ENCODE measurements at places on chromosomes 6 and 20.
A peak's percentile ranks its signal among the peaks of the same experiment; 100 is the strongest.

DNA sequence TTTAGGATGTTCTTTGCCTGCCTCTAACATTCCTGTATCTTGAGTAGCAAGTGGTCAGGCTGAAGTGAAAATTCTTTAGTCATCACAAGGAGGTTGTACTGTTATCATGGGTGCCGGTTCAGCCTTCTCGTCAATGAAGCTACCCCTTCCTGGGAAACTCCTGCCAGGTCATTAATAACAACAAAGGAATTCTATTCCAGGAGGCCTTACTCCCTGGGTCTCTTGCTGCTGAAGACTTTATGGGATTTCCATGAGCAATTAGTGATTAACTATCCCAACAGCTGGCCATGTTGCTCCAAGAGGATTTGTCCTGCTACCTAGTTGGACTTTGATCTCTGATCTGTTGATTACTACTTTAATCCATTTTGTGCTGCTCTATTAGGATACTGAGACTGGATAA is 62.7 kb upstream of the ELOVL5 start:
- no peak for DNase-seq

DNA sequence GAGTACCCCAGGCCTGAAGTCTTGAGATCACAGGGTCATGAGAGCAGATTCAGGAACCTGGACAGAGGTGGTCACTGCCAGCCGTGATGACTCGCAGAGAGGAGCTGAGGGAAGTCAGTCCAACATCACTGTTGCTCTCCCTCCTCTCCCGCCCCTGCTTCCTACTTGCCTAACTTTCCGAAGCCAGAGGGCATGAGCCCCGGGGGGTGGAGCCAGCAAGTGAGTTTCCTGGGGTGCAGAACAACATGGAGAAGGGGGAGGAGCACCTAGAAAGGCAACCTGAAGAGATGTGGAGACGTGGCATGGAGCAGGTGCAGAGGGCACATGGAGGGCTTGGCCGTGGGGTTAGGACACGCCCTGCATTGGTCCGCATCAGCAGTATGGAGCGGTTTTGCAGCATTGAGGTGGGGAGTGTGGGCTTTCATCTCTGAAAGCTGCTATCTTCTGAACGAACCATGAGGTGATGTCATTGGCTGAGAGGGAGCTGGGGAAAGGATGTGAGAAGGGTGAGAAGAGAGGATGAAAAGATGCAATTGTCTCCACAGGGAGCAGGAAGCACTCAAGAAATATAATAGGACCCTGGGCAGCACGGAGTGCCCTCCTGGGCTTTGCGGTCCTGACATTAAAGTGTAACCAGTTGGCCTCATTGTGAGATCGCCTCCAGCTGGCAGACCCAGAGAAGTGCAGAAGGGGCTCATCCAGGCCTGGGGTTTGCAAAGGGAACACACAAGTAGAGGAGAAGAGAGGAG is 25.0 kb downstream of the GDAP1L1 start:
- peak; percentile 23 for DNase-seq

DNA sequence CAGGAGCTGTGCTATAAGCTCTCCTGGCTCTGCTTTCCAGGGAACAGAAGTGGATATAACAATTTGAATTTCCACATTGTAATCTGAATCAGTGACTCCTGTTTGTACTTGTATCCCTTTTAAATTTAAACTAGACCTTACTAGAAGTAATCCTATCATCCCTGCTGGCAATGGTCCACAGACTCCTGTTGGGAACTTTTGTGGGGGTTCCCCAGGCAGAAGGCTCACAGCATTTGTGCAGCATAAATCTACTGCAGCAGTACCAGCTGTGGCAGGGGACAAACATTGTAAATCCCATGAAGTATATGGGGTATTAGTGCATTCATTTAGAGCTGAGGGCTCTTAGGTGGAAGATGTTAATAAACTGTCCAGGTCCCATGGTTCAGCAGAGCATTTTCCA is 12.0 kb upstream of the PDCD2 start:
- no peak for DNase-seq

DNA sequence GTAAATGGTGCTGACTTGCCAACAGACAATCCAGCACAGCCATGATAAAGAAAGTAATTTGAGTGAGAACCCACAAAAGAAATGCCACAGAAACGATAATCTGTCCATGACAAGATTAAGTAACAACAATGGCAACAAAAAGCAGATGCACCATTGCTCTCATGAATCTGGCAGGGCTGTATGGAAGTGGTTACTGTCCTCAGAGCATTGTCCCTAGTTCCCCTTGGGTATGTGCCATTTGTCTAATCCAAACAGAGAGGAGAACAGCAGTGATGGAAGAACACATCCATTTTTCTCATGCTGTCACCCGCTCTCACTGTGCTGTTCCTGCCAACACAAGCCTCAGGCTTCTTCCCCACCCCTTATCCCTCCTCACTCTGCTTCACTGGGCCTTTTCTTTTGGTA is 65.8 kb downstream of the REV3L start:
- peak; percentile 36 for DNase-seq

DNA sequence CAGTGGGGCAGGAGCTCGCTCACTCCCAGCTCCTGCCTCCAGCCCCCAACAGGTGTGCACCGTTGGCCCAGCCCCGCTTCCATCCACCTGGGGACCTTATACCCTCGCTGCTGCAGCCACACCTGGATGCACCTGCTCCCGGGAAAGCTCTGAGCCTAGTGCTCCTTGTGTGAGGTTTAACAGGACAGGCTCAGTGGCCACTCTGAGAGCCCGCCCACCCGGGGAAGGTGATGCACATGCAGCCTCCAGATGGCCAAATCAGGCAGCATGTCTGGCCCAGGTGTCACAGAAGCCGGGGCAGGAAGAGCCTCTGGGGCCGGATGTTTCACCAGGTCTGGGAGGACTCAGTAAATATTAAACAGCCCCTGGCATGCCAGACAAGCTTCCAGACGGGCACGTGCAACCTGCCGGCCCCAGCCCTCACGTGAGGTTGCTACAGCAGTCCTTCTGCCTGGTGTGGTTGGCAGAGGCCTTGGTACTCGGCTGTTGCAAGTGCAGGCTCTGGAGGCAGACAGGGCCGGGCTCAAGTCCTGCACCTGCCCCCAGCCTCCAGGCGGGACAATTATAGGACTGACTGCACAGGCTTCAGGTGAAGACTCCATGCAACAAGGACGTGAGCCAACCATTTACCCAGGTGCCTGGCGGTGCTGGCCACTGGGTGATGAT is 66.9 kb downstream of the RIPOR3 start:
- no peak for DNase-seq

GRCh38 chr6:16168858-16169257 is 40.0 kb downstream of the MYLIP start:
- peak; percentile 57 for DNase-seq

- DNase-seq: no peak
Observed at GRCh38 chr6:115643762-115644161, 416.9 kb downstream of the FRK start.

DNA sequence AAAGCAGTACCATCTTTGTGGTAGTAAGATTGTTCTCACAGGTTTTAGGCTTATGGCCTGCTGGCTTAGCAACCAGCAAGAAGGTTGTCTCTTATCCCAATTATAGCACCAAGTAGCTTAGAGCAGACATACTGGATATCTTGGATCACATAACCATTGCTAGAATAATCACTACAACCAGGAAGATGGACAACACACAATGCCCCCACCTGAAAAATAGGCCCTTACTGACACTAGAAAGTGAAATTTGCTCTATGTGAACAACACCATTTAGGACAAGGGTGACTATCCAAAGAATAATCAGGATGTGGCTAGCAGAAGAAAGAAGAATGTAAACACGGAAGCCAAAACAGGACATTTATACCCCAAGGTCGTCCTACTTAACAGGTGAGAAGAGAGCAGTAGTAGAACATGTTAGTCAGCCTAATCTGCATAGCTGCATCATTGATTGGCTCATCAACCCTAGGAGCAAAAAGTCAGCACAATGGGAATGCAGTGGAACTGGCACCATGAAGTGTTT is 172.7 kb upstream of the MARCKS start:
- DNase-seq: no peak

Measured in erythroblast (primary cell).